Epithelial cell of prostate (primary cell): ENCODE measurements at places on chromosomes 2 and 18.

GRCh38 chr2:129888896-129889295 lies 90.6 kb upstream of the RAB6C start:
- no peak for DNase-seq

- DNase-seq: no peak
Measured at GRCh38 chr2:18381386-18381785, 179.1 kb downstream of the RDH14 start.

DNA sequence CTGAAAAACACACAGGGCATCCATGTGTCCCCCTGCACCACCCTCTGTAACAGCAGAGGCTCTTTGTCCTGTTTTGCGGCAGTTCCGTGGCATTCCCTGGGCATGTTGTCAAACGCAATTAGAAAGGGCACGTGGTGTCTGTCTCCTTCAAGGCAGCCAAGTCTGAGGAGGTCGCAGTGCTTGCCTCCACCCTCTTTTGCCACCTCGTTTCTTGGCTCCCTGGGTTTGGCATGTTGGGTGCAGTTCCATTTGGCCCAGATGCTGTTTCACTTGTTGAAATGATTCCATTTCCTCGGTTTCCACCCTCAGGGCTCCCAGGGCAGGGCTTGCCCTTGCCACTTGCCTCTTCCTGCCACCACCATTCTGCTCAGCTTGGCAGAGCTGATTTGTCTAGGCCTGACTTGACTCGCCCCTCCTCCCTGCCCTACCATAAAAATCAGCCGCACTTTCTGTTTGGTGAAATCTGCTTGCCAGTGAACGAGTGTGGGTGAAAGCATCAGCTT lies 12.4 kb downstream of the CCL20 start:
- peak; percentile 36 for DNase-seq

GRCh38 chr18:12076424-12077140 lies 17.1 kb upstream of the ANKRD62 start:
- no peak for DNase-seq

DNA sequence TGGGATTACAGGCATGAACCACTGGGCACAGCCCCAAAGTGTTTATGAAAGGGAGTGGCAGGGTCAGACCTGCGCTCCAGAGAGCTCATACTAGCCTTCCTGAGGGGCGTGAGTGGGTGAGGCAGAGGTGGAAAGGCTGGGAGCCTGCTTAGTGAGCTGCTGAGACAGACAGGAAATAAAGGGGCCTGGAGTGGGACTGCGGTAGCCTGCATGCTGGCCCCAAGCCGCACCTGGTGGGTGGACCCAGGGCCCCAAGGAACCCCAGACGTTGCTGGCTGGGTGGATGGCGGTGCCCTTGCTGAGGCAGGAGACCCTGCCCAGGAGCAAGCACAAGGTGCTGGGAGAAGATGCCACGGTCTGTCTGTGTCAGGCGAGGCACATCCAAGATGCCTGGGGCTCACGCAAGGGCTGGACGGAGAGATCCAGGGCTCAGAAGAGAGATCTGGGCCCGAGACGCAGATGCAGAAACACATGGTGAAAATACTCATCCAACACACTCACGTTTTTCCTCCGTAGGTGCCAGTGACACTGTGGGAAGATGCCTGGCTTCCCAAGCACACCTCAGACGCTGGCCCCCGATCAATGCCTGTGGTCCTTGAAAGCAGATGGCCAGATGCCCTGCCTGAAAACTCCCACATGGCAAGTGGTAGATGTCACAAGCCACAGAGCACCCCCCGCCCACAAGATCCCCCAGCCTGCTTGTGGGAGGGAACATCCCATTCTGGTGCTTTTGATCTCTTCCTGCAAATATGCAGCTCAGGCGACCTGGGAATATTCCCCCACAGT lies 151.1 kb downstream of the GLI2 start:
- DNase-seq: no peak

DNA sequence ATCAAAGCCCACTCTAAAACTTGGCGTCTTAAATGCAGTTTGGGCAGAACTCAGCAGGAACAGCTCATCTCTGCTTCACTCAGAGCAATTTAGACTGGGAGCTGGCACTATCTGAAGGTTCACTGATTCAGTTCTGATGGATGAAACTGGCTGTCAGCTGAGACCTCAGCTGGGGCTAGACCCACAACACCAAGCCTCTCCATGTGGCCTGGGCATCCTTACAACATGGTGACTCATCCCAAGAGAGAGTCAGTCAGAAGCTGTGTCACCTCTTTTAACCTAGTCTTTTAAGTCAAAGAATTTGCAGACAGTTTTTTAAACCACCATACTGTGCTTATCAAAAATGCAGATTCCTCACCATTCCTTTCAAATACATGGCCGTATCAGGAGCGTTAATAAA lies 62.6 kb upstream of the ZNF397 start:
- DNase-seq: peak; percentile 14

GRCh38 chr2:74719066-74719465 lies 65.0 kb downstream of the SEMA4F start:
- DNase-seq: no peak

DNA sequence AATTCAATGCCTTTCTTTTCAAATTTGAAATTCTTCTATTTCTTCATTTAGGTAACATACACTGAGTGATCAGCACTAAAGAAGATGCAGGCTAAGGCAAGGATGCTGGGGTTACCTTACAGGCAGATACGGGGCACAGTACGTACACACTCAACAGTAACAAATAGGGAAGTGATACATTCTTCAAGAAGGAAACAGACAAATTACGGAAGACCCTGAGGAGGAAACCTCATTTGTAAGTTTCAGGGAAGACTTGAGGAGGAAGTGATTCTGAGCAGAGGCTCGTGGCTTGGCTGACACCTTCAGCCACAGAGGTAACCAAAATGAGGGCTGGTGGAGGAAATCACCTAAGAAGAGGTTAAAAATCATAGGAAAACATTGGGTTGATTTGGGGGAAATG lies 1108.3 kb upstream of the KLHL29 start:
- DNase-seq: no peak

- DNase-seq: no peak
Measured at GRCh38 chr18:70998490-70998889, 709.6 kb downstream of the SOCS6 start.

DNA sequence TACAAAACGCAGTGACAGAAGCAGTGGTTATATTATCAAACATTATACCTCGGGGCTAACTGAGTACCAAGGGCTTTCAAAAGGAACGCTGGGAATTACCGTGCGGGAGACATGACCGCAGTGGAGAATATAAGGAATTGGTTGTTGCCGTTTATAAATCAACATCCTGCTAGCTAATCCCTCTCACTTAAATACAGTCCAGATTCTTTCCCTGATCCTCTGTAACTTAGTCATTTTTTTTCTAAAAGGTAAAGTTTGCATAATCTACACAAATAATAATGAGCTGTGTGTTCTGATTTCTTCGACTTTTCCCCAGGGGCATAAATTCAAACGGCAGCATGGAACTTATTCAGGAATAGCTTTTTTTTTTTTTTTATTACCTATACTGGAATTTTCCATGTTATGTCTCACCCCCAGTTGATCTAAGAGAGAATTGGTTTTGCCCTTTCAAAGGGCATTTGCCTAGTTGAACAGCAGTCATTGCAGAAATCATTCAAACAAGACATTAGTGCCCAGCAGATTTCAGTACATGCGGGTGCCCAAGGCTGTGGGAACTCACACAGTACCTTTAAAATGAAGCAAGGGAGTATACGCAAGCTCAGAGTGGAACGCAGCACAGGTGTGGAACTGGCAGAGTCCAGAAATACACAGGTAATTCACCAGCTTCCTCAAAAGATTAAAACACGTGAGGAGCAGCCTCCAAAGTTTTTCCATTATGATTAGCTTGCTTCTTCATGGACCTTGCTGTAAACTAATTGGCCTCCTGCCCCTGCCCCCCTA lies 63.9 kb downstream of the SMIM21 start:
- no peak for DNase-seq

DNA sequence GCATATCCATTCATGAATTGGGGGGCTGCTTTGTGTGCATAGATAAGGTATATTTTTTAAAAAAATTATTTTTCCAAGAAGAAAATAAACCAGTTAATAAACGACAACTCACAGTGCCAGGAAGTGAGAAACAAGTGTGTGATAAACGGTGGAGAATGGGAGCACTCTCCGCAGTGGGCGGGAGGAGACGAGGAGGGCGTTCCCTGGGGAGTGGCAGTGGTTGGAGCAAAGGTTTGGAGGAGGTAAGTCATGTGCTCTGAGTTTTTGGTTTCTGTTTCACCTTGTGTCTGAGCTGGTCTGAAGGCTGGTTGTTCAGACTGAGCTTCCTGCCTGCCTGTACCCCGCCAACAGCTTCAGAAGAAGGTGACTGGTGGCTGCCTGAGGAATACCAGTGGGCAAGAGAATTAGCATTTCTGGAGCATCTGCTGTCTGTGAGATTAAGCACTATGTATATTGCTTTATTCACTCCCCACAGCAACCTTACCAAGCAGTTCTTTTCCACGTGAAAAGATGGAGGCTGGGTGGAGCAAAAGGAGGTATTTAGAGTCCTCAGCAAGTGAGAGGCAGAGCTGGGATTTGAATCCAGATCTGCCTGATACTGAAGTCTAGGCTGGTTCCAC lies 27.0 kb upstream of the CASP8 start:
- peak; percentile 75 for DNase-seq

GRCh38 chr2:118882693-118883336 lies 35.4 kb upstream of the EN1 start:
- no peak for DNase-seq

GRCh38 chr2:156396126-156396525 lies 40.1 kb upstream of the GPD2 start:
- DNase-seq: no peak
